Foreskin keratinocyte (primary cell): ENCODE measurements at places on chromosomes 4 and X.

GRCh38 chrX:41473936-41474725, 27.0 kb downstream of the NYX start:
- no peak for DNase-seq

GRCh38 chr4:2592572-2592971, 56.1 kb downstream of the FAM193A start:
- no peak for DNase-seq

GRCh38 chr4:153345012-153345981, 809 bp downstream of the MND1 start:
- peak; percentile 62 for DNase-seq

GRCh38 chr4:108166038-108166437, 2.7 kb downstream of the LEF1 start:
- no peak for DNase-seq

GRCh38 chrX:47030339-47030738, 47.9 kb upstream of the RGN start:
- DNase-seq = peak; percentile 21

DNA sequence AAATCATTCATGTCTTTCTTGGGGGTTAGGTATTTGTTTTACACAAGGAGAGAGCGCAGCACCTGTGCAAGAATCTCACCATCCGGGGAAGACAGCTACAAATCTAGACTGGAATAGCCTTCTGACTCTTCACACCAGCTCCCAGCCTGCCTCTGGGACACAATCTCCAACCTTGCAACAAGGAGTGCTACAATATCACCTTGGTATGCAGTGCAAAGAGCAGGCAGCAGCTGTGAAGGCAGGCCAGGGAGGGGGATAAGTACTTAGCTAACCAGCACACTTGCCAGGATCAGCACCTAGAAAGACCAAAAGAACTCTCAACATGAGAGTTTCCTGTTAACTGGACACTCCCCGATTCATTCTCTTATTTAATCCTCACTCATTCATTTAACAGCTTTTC, 235.3 kb downstream of the AR start:
- DNase-seq = no peak

GRCh38 chr4:88090898-88091297, 67.5 kb downstream of the ABCG2 start:
- no peak for DNase-seq

- DNase-seq = no peak
Measured at GRCh38 chrX:154598656-154599055, 13.7 kb downstream of the CTAG1A start.

GRCh38 chr4:55116450-55116849, 8.9 kb downstream of the KDR start:
- DNase-seq = no peak

- DNase-seq = no peak
Measured at GRCh38 chr4:184111233-184111832, 106.3 kb downstream of the ENPP6 start.

- no peak for DNase-seq
Measured at GRCh38 chr4:170497112-170497511, 407.4 kb upstream of the AADAT start.

DNA sequence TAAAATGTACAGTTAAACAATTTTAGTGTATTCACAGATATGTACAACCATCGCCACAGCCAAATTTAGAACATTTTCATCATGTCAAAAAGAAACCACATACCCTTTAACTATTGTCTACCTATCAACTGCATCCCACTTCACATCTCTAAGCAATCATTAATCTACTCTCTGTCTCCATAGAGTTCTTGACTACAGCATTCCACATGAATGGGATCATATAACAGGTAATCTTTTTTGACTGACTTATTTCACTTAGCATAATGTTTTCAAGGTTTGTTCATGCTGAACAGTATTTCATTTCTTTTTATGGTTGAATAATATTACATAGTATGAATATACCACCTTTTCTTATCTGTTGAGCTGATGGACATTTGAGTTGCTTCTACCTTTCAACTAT, 281.4 kb upstream of the EDA2R start:
- DNase-seq = no peak

DNA sequence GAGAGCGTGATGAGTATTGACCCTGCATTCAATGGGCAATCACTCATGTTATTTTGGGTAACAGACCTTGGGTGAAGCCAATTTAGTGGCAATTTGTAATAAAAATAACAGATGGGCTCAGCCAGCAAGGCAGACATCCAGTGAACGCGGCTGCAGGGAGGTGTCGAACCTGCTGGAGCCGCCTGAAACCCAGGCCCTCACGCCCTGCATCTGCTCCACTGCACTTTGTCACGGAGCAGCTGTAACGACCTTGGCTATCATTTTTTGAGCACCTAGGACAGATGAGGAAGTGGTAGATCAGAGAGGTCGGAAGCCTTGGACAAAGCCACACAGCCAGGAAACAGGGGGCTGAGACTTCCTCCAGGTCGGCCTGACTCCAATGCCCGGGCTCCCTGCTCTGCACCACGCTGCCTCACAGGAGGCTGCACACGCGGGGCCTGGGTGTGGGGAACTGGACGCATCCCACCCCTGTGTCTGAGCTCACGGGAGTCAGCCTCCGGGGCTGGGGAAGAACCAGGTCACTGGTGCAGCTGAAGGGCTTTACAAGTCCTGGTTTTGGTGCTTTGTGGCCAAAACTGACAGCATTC, 19.4 kb downstream of the HMX1 start:
- no peak for DNase-seq

GRCh38 chr4:3747581-3747904, 18.6 kb upstream of the ADRA2C start:
- DNase-seq = no peak

DNA sequence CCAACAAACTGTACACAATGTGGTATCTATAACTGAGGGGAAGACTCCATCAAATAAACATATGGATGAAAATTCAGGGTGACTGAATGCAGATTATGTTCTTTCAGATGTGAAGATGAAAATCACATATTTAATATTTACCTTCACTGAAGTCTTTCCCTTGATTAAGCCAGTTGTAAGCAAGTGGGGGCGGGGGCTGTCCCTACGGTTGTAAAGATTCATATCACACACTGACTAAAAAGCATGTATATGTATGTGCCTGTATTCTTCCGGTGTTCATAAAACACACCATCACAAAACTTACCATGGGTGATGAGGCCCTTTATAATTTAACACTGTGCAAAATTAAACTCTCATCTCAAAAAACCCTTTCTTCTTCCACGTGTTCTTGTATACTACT, 1.3 kb downstream of the TAB3 start:
- no peak for DNase-seq

GRCh38 chr4:147860960-147861359, 129.1 kb downstream of the ARHGAP10 start:
- DNase-seq = no peak

DNA sequence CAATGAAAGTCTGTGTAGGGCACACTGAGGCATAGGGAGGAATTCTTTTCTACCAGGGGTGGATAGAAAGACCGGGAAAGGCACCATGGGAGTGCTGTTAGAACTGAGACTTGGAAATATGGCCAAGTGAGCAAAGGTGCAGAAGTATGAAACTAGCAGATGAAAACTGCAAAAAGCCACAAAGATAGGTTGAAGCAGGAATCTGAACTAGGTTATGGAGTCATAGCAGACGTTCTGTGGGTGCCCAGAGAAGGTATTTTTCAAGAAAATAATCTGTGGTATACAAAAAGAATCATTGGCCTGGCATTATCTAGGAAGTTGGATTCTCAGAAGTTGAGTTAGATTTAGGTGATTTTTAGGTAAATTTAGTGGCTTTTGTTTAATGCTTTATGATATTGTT, 48.5 kb downstream of the SMAD1 start:
- DNase-seq = no peak

- peak; percentile 3 for DNase-seq
Measured at GRCh38 chr4:87807402-87807801, 8.0 kb downstream of the IBSP start.

DNA sequence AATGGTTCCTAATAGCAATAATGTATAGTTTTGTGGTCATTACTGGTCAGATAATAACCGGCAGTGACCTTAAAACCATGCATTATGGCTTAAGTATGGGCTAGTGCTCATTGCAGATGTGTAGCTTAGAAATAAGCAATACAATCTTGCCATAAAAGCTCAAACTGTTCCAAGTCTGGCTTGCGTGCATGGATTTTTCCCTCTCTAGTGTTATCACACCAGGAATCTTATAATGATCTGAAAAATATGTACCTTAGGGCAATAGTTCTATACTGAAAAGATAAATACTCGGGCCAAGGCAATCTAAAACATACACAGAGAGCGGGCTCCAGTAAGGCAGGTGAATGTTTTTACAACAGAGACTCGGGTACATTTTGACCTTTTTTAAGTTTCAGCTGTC, 157.8 kb downstream of the DHX15 start:
- no peak for DNase-seq

DNA sequence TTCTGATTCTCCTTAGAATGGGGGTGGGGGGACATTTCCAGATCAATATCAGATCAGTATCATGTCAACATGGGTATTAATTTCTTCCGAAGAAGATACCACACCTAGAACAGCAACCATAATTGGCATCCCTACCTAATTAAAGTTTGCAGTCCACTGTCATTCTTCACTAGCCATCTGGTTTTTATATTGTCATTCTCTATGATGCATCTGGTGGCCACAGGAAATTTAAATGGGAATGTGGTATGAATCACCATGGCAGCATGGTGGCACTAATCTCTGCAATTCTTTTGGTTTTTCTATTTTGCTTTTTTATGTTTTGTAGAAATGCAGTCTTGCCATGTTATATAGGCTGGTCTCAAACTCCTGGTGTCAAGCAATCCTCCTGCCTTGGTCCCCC, 16.6 kb upstream of the UBE2D3 start:
- no peak for DNase-seq

DNA sequence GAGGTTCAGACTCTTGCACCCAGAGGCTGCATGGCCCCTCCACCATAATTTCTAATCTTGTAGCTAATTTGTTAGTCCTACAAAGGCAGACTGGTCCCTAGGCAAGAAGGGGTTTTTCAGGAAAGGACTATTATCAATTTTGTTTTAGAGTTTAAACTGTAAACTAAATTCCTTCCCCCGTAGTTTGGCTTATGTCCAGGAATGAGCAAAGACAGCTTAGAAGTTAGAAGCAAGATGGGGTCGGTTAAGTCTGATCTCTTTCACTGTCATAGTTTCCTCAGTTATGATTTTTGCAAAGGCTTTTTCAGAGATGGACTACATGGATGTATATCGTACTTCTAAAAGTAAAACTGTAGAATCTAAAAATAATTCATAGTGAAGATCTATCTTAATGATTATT, 258.1 kb upstream of the IL1RAPL1 start:
- DNase-seq = no peak
